Stimulated activated CD8-positive, alpha-beta memory T cell treated with anti-CD3 and anti-CD28 coated beads, Interleukin-15, amount 100 ng/mL, for 1 hour (primary cell): ENCODE measurements at places on chromosomes 6 and 20.

GRCh38 chr6:106077170-106077569 is 9.0 kb upstream of the PRDM1 start:
- no peak for DNase-seq

DNA sequence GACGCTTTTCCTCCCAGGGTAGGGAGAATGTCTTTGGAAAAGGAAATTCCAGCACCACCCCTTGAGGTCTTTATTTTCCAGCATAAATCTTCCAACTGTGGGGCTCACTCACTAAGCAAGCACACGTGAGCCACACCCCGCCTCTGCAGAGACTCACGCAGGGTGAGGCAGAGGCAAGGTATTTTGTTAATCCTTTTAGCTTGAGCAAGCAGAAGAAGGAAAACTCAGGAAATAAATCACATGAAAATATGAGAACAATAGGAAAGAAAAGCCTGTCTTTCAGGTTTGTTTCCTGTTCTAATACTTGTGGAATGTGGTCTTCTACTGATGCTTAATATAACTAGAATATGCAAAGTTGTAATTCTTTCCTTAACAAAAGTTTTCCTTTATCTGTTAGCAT is 4.1 kb upstream of the PHACTR2 start:
- no peak for DNase-seq

GRCh38 chr6:25388776-25389175 is 109.6 kb downstream of the CARMIL1 start:
- no peak for DNase-seq

DNA sequence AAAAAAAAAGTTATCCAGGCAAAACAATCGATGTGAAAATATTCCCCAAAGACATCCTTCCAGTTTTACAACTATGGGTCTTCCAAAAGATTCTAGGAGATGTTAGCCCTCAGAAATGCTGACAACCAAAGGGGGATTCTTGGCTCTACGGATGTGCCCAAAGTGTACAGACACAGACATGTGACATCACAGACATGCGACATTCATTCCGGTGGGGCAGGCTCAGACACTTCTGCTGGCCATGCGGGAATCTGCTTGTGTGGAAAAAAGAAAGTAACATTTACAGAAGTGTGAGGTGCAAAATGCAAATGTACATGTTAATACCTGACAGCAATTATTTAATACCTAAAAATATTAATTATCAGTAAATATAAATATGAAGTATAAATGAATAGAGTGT is 268.6 kb downstream of the FOXC1 start:
- DNase-seq: no peak

GRCh38 chr20:4082406-4083097 is 67.2 kb upstream of the RNF24 start:
- peak; percentile 12 for DNase-seq

DNA sequence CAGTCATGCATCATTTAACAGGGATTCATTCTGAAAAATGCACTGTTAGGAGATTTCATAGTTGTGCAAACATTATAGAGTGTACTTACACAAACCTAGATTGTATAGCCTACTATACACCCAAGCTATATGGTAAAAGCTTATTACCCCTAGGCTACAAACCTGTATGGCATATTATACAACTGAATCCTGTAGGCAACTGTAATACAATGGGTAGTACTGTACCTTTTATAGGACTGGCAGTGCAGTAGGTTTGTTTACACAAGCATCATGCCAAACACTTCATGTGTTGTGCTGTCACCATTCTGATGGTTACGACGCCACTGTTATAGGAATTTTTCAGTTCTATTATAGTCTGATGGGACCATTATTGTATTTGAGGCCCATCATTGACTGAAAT is 39.3 kb upstream of the KHDC1 start:
- DNase-seq: no peak

- no peak for DNase-seq
Measured at GRCh38 chr20:63098195-63098810, 91.5 kb upstream of the BHLHE23 start.

- DNase-seq: no peak
Measured at GRCh38 chr6:13358511-13358910, 30.2 kb upstream of the TBC1D7 start.

GRCh38 chr20:1254254-1254653 is 11.8 kb upstream of the SNPH start:
- DNase-seq: no peak

- DNase-seq: no peak
Measured at GRCh38 chr20:39778847-39779604, 816.9 kb downstream of the DHX35 start.

DNA sequence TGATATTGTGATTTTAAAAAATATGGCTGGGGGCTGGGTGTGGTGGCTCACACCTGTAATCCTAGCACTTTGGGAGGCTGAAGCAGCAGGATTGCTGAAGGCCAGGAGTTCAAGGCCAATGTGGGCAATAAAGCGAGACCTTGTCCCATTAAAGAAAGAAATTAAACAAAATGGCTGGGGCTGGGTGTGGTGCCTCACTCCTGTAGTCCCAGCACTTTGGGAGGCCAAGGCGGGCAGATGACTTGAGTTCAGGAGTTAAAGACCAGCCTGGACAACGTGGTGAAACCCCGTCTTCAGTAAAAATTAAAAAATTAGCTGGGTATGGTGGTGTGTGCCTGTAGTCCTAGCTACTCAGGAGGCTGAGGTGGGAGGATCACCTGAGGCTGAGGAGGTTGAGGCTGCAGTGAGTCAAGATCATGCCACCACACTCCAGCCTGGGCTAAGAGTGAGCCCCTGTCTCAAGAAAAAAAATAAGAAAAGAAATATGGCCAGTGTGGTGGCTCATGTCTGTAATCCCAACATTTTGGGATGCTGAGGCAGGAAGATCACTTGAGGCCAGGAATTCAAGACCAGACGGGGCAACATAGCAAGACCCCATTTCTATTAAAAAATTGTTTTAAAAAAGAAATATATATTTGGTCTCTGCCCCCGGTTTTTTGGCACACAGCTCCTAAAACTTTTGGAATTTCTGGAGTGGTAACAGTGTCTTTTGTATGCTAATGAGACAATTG is 39.8 kb downstream of the SLC17A5 start:
- no peak for DNase-seq

DNA sequence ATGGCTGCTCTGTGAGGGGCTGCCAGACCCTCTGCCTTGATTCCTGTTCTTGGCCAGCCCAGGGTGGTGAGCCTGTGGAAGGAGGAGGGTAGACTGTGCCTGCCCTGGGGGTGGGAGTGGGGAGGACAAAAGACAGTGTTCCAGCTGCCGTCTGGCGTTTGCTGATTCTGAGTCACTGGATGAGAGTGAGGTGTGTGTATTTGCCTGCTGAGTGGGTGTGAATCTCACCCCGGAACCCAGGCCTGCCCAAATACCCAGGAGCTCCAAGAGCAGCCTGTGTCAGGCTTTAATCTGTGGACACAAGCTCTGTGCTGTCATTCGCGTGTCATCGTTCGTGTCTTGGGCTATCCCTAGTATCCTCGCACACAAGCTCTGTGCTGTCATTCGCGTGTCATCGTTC is 2.6 kb upstream of the LKAAEAR1 start:
- no peak for DNase-seq

GRCh38 chr6:106870069-106870468 is 104.5 kb downstream of the CD24 start:
- no peak for DNase-seq

GRCh38 chr20:33132513-33133372 is 35.2 kb upstream of the BPIFA2 start:
- DNase-seq: no peak

- no peak for DNase-seq
Measured at GRCh38 chr20:31863296-31864085, 6.8 kb downstream of the DUSP15 start.

DNA sequence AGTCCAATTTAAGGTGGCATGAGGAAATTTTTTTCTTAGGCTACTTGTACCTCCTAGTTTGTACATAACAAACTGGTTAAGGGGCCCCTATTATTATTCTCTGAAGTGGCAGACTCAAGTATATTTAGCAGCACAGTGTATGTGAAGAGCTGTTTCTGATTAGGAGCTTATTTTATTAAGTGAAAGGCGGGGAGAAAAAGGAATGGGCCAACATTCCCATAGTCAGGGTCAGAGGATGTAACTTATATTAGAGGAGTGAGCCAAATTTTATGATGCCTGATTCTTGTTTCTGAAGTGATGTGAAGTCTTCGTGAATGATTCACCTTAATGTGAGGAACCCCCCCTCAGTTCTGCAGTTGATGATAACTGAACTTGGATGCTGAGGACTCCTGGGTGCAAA is 2.8 kb downstream of the HECA start:
- no peak for DNase-seq

DNA sequence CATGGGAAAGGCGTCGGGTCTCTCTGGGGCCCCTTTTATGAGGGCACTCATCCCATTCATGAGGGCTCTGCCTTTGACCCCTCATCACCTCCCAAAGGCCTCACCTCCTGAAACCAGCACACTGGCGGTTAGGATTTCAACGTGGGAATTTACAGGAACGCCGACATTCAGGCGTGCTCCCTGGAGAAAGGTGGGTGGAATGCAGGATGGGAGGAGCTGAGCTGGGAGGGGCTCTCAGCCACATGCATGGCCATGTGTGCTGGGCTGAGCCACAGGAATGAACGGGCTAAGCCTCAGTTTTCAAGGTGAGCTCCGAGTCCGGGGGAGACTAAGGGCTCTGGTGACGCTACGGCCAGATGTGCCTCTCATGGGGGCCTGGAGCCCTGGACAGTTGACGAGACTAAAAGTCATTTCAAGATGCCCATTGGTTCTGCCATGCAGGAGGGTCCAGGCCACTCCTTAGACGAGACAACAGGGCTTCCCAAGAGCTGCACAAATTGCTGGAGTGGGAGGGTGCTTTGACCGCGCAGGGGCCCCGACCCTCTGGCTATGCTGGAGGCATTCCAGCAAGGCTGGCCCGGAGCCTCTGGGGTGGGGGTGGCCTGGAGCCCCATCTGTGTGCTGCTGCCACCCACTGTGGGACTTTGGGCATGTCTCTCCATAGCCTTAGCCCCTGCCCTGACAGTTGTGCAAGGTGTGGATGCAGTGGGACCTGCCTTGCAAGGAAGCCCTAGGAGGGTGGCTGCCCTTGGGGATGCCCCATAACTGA is 3.8 kb upstream of the ARFGAP1 start:
- DNase-seq: no peak

- DNase-seq: no peak
Measured at GRCh38 chr6:1913577-1913976, 303.9 kb downstream of the FOXC1 start.

- no peak for DNase-seq
Measured at GRCh38 chr20:53944796-53945195, 125.6 kb downstream of the BCAS1 start.

- DNase-seq: no peak
Measured at GRCh38 chr6:17552861-17553260, 47.2 kb upstream of the FAM8A1 start.

- DNase-seq: no peak
Measured at GRCh38 chr6:142395266-142395665, 93.5 kb downstream of the ADGRG6 start.

DNA sequence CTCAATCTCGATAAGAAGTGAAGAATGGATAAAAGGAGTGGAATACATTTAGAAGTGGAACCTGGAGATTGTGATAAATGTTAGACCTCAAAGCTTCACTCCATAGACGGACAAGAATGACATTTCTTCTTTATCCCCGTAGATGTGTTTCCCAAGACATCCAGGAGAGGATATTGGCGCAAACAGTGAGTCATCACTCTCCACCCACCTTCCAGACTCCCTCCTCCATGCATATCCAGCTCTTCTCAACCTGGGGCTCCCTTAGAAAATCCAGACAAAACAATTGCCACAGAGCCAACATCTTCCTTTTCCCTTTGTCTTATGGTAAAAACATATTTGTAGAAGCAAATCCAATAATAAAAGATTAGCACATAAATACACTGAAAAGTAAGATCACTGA is 586.1 kb downstream of the PTPRT start:
- no peak for DNase-seq

- no peak for DNase-seq
Measured at GRCh38 chr20:24132246-24132645, 143.7 kb upstream of the GGTLC1 start.

- DNase-seq: no peak
Measured at GRCh38 chr6:118679327-118679901, 28.0 kb upstream of the CEP85L start.

- DNase-seq: no peak
Measured at GRCh38 chr20:11332381-11332780, 585.3 kb upstream of the BTBD3 start.

DNA sequence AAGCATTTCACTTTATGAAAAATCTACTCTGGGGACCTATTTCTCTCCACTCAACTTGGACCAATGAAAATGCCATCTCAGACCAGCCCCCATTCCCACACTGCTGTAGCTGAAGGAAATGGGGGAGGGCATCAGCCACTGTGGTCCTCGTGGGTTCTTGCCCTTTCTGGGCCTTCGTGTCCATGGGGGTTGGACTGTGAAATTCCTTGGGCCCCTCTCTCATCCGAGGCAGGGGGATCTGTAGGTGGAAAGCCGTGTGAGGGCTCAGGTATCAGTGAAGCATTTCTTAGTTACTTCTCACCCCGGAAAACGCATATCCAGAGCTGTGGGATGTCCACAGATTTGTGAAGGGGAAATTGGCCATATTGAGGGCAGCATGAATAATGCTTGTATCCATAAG is 147.9 kb downstream of the CDC5L start:
- DNase-seq: no peak

DNA sequence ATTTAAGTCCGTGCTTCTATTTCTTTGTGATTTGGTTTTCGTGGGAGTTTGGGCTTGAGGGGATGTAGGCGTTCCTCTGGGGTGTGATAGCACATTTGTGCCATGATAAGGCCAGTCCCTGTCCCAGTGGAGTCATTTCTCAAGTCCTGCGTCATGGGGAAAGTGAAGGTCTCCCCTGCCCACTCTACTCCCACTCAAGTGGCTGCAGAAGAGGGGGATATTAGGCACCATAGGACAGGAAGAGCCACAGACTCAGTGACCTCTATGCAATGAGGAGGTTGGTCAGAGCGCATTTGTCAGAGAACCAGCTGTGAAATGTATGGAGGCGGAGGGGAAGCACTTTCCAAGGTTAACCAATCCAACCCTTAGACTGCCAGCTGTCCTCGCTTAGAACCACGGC is 51.9 kb upstream of the EDN1 start:
- DNase-seq: no peak

DNA sequence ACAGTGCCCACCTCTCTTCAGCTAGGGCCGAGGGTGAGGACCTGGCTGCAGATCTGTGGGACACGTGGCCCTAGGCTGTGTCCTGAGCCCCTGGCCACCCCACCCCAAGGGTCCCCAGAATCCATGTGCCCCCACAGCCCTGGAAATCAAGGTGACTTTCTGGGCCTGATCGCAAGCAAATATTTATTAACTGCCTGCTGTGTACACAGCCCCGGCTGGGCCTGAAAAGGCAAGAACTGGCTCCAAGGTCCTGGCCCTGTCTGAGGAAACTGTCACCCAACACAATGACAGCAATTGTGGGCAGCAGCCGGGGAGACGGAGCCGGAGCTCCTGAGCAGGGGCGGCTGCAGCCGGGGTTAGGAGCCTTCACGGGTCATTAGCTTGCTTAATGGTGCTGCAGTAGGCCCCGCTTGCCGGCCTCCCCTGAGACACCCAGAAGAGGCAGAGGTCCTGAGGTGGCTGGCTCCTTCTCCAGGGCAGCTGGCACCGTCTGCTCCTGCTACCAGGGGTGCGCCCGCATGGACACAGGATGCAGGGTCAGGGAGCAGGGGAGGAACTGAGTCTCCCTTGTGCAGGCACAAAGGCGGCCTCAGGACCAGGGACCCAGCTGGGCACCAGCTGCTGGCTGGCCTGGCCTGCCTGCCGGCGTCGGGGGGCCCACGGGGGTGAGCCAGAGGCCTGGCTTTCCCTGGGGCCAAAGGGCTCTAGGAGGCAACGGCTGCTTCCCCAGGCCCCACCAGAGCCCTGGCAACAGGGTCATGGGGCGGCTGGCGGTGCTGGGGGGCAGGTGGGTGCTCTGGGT is 24.1 kb downstream of the NPEPL1 start:
- no peak for DNase-seq
